ENCODE measurements at places on chromosomes 3 and 15.

DNA sequence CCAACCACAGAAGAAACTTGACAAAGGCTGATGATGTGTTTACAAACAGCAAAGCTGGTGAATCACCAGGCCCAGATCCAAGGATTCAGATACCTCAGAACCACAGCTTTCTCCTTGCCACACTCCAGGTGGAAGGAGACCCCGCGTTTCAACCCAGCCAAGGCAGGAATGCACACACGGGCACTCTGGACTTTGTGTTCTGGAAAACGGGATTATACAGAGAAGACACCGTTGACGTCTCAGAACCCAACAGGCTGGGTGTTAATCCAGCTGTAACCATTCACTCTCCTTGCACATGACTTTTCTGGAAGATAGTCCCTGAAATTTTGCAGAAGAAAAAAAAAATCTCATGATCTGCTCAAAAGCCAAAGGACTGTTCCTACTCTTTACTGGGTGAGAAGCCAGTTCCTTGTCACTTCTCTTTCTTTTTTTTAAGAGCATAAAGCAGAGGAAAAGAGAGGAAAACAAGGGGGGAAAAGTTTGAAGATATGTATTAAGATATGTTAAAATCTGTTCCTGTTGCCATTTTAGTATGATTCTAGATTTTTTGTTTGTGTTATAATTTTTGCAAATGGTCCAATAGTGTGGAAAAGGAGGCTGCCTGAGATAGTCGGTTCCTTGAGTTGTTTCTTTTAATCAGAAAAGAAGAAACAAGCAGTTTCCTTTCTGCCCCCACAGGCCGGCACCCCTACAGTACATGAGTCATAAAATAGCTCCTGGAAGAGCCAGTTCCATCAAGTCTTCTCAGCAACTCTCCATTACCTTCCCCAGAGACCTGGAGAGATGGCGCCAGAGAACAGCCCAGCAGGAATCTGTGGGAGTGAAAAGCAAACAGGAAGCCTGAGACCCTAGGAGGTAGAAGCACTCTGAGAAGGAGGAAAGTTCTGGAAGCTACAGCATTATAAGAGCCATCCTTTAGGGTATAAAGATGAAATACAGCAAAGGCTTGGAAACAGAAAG, 73.1 kb downstream of the RORA start:
- DNase-seq: no peak

DNA sequence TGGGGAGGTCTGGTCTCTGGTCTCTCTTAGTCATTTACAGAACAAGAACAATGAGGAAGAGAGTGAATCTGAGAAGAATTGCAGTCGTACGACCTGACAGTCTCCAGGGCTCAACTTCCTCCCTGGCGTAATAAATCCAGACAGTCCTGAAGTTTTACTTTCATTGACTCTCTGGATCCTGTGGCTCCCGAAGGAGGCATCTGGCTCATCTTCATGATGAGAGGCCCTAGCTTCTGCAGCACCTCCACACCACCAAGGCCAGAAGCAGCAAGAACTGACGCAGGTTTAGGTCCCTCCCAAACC, 11.8 kb upstream of the CYFIP1 start:
- no peak for DNase-seq

GRCh38 chr15:31387092-31387478, 60.5 kb downstream of the KLF13 start:
- DNase-seq: no peak

DNA sequence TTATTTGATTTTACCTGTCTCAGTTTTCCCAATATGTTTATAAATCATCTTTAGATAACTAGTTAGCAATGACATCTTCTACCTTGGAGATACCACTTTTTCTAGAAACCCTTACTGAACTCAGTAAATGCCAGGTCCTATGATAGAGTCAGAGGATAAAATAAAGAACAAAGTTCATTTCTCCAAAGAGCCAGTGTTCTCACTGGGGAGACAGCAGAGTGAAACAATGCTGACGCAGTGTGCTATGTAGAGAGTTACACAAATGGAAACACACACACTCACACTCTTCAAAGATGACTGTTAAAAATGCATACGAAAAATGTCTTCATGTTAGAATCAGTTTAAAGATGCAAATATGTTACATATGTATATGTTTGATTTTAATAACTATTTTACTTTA, 111.3 kb downstream of the PIK3R4 start:
- DNase-seq: no peak

DNA sequence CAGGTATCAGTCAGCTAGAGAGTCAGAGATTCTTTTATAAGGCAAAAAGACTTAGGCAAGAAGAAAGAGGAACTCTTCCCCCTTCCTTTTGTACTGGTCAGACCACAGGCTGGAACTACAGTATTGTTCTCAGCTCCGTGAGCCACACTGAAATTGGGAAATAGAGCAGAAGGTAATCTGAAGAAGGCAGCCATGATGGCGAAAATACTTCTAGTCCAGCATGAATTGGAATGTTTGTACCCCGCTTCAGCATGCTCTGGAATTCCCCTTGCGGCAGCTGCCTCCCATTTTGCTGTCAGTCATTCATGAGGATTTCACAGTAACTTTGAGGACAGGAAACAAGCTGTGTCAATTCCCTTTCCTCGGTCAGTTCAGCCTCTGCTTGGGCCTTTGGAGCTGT, 96.2 kb downstream of the CORO2B start:
- no peak for DNase-seq

- no peak for DNase-seq
Measured at GRCh38 chr3:131705558-131706051, 202.8 kb upstream of the MRPL3 start.

DNA sequence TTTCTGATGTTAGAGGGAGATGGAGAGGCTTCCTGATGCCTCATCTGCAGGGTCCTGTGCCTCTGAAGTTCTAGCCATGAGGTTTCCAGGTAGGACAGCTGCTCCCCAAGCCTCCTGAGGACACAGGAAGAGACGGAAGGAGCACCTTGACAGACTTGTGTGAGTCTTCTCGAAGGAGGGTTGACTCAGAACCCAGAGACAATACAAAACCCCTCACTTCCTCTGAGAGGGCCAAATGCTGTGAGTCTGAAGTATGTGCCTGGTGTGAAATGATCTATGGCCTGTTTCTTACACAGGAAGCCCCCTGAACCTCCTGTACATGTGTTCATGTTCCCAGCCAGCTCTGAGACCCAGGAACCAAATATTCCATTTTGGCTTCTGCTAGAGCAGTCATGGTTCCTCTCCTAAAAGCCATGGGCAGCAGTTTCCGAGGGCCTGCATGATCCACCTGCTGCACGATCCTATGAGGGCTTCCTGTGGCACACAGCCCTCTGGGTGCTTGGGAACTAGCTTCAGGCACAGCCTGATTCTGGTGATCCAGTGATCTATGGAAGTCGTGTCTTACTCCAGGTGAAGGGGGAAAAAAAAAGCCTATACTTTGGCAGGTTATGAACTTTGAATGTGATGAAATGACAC, 62.2 kb downstream of the AAGAB start:
- DNase-seq: no peak

DNA sequence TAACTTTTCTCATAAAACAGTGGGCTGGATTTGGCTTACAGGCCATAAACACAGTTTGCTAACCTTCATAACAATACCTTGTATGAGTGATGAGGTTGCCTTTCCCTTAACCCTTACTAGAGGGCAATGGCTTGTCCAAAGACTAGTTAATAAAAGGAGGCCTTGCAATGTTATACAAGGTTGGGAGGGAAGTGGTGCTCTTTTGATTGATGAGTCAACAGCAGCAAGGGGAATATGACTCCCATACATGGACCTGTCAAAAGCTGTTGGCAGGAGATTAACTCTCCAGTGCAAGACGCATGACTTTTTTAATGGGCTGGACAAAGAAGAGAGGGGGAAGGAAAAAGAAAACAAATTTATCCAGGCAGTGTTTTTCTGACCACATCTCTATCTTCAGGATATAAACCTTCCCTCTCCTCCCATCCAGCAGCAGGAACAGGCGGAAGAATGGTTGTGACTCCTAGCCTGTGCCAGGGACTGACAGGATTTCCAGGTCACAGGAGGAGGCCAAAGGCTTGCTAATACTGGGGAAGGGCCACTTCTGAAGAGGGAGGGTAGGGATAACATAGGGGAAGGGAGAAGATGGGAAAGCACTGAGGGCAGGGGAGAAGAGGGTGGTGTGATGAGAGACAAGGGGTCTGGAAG, 35.2 kb upstream of the ARL14 start:
- no peak for DNase-seq

DNA sequence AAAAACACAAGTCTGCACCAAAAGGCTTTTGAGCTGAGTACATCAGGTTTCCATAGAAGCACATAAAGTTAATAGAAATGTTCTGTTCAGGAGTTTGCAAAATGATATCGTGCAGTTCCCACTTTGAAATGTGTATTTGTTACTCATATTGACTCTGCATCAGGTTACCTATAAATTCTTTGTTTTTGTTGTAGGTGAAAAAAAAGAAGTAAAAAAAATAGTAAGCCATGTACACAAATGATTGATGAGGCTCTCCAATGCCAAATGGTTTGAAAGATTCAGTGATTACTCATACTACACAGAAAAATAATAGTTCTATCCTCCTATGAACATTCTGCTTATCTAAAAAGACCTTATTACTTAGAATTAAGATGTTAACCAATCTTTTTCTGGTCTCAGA, 287.3 kb upstream of the MME start:
- no peak for DNase-seq
